ENCODE measurements at places on chromosomes 1 and 21.

GRCh38 chr1:176609556-176610408, 146.8 kb downstream of the PAPPA2 start:
- DNase-seq, result no peak

DNA sequence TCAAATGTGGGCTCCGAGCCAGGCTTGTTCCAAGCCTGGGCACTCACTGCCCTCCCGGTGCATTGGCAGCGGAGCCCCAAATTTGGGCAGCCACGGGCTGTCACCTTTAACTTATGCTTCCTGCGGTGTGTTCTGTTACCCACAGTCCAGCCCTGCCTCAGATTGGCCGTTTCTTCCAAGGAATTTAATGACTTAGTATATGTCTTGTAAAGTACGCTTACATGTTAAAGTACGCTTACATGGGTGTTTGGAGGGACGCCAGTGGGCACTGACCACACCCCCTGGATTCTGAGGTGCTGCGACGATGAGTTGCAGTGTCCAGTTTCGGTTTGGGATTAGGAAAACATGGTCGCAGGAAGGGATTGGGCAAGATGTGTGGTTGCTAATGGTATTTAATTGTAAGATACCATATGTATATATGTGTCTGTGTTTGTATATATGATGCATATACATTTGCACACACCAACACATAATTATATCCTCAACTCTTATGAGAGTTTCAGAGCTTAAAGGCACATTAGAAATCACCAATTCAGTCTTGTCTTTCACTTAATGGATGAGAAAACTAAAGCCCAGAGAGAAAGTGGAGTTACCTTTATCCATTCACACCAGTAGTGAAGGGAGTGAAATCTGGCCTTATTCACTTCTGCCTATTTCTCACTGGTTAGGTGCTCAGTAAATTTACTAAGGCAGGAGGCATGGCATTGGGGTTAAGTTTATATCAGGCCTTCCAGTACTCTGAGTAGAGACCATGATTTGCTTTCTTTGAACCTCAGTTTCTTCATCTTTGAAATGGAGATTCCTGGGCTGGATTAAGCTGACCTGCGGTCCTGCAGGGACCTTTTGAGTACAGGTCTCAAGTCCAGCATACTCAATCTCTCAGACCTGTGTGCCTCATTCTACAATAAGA, 1.0 kb downstream of the SMYD2 start:
- DNase-seq, result peak; percentile 54

DNA sequence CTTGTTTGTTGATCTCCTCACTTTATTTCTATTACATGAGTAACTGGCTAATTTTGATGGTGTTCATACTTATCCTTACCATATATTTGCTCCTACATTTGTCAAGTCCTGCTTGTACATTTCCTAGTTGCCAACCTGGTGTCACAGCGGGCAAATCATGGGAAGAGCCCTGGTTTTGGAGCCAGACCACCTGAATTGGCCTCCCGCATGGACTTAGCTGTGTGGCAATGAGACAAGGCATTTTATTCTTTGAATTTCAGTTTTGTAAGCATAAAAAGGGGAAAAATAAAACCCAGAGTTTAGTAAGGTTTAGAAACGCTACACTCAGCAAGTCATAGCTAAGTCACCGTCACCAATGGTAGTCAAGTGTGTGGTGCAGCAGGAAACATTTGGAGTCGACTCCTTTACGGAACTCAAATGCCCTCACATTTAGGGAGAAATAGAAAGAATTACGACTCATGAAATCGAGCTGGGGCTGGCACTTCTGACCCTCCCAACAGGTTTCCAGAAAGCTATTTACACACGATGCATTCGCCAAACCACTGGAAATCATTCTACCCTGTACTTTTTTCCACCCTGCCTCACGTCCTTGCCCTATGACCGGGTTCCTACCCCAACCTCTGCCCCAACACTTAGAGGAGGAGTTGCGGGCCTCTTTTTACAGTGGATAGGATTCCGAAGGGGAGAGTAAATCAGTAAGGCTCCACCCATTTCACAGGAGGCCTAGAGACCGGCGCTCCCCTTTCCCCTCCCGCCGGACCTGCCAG, 492 bp upstream of the PGM1 start:
- no peak for DNase-seq

GRCh38 chr1:83583351-83584014, 415.4 kb downstream of the TTLL7 start:
- DNase-seq, result no peak

DNA sequence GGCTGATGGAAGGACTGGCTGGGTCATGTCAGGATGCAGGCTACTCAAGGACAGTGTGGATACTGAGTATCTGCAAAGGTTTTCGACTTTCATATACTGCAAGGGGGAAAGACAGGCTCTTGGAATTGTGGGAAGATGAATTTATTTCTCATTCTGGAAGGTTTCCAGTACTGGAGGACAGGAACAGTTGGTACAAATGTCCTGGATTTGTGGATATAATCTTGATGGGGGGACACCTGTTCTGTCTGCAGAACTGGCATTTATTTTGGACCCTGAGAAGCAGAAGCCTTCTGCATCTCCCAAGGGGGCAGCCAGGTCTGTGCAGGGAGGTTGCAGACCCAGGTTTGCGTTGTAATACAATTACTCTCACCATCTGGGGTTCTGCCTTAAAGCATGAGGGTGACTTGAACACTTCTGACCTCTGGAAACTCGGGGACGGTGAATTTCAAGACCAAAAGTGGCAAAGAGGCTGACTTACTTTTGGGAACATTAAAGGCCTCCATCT, 65.8 kb downstream of the NOS1AP start:
- no peak for DNase-seq

GRCh38 chr21:44354001-44354405, 582 bp downstream of the TRPM2 start:
- DNase-seq, result peak; percentile 91

DNA sequence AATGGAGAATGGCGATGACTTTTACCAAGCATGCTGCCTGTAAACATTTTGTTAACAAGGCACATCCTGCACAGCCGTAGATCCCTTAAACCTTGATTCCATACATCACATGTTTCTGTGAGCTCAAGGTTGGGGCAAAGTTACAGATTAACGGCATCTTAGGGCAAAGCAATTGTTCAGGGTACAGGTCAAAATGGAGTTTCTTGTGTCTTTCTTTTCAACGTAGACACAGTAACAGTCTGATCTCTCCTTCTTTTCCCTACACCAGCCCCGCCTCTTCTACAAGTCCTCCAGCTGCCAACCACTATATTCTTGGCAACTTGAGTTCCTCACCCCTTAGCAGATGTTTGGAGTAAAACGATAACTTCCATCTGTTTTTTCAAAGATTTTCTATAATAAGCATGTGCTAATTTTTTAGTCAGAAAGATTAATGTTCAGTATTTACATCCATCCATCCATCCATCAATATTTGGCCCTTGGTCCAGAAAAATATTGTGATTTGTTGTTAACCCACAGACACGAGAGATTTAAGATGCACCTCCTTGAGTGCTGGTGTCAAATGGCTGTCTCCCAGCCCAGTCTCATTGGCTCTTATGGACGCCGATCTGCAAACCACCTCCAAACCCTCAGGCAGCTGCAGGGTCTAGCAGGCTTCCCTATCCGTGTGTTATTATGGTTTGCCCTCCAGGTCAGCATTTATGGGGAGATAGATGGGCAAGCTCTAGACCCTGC, 3.8 kb downstream of the DNALI1 start:
- DNase-seq, result no peak

DNA sequence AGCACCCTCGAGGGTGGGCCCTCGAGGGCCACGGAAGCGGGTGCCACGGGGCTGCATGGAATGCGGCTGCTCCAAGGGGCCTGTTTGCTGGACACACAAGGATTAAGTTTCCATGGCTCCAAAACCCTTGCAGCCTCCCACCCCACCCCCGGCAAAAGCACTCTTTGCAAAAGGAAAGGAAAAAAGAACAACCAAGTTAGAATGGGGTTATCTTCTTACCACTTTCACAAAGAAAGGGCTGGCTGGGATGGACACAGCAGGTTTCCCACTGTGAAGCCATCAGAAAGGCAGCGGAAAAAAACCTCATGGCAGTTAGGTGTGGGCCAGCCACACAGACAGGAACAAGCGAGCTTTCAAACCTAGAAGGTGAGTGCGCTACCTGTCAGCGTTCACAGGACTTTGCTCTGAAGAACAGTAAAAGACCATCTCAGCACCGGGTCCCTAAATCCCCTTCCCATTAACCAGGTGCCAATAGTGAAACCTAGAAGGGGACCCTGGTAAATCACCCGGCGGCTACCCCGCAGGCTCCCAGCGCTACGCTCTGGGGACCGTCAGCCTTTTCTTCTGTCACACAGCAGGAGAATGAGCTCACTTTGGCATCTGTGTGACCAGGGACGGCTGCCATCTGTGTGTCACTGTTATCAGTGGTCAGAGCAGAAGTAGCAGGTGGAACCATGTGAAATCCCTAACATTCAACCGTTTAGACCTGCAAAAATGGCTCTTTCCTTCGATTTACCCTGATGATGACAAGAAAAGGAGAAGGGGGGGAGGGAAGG, 93.0 kb downstream of the SIM2 start:
- DNase-seq, result no peak

- peak; percentile 45 for DNase-seq
These were observed 301 bp upstream of the NUDT17 start for GRCh38 chr1:145845144-145845513.

GRCh38 chr1:5865774-5866173, 126.5 kb downstream of the NPHP4 start:
- no peak for DNase-seq

GRCh38 chr1:235022341-235022980, 106.2 kb downstream of the TOMM20 start:
- DNase-seq, result no peak

DNA sequence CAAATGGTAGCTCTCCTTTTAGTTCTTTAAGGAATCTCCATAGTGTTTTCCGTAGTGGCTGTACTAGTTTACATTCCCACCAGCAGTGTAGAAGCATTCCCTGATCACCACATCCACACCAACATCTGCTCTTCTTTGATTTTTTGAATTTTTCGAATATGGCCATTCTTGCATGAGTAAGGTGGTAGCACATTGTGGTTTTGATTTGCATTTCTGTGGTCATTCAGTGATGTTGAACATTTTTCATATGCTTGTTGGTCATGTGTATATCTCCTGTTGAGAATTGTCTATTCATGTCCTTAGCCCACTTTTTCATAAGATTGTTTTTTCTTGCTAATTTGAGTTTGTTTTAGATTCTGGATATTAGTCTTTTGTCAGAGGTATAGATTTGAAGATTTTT, 84.6 kb upstream of the B3GALT2 start:
- DNase-seq, result no peak

DNA sequence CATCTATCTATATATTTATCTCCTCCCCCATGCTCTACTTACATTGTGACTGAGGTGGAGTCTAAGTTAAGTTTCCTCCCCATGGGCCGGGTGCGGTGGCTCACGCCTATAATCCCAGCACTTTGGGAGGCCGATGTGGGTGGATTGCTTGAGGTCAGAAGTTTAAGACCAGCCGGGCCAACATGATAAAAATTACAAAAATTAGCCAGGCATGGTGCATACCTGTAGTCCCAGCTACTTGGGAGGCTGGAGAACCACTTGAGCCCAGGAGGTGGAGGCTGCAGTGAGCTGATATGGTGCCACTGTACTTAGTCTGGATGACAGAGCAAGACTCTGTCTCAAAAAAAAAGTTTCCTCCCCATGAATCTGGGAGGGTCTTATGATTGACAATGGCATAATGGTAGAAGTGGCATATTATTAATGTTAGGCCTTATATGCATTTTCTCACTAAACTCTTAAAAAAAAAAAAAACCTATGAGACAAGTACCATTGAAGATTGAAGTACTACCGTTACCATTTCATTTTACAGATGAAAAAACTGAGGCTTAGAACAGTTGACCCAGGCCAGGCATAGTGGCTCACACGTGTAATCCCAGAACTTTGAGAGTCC, 11.2 kb downstream of the F11R start:
- no peak for DNase-seq

DNA sequence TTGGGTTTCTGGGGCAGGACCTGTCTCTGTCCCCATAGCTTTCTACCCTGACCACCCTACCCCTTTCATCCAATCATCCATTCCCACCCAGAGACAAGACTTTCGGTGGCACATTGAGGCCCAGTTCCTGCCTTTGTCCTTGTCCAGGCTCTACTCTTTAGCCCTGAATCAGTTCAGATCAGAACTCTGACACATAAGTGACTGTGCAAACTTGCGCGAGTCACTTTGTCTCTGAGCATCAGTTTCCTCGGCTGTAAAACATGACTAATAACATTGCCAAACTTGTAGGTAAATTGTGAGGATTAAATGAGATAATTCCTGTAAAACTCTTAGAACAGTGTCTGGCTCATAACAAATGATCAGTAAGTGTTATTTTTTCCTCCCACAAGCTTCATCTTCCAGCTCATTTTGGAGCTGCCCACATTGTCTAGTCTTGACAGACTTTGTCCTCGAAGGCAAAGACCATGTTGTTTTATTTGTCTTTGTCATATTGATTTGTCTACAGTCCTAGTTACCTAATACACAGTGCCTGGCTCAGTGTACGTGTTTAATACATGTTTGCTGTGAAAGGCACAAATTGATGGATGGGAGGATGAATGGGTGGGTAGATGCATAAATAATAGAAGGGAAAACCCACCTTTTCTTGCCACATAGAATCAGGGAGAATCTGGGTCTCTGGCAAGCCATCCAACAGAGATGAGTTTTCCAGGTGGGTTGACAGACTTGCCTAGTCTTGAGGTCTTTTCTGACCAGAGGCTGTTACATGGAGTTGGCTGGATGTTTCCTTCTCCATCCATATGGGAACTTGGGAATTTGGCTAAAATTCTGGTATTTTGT, 262.9 kb downstream of the OMA1 start:
- no peak for DNase-seq

DNA sequence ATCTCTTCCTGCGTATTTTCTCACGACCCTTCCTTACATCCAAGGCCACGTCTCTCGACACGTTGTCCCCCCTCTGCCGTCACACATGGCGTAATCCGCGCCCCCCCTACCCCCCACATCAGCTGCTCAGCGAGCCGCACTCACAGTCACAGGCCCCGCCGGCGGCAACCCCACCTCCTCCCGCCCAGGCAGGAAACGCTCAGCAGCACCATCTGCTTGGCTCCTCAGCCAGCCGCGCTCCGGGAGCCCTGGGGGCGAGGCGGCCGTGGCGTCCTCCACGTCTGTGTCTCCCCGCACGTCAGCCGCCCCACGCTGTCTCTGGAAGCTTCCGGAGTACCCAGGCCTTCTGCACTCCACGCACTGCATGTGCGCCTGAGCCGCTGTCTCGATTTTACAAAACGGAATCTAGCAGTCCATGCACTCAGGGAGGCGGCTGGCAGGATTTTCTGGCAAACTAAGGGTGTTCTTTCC, 64.6 kb downstream of the SIK1 start:
- peak; percentile 54 for DNase-seq

- DNase-seq, result peak; percentile 92
These were observed 243.2 kb upstream of the RAB4A start for GRCh38 chr1:229027622-229028182.

GRCh38 chr1:37392051-37392450, 82.3 kb upstream of the ZC3H12A start:
- no peak for DNase-seq

- no peak for DNase-seq
These were observed 15.7 kb downstream of the RNF19B start for GRCh38 chr1:32948905-32949304.

DNA sequence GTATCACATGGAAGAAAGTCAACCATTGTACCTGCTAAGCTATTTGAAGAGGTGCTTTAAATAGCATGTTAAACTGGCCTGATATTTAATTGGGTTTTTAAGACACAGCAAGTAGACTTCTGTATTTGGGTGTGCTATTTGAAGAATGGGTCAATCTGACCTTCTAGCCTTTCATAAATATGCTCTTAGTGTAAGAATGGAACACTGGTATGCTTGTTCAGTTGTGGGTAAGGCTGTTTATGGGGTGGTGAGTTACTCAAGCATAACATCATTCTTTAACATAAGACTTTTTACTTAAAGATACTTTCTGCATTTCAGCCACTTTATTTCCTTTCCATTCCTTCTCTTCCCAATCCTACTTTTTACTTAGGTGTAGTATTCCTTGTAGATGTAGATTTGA, 21.4 kb downstream of the AHCYL1 start:
- no peak for DNase-seq
